ENCODE measurements at places on chromosomes 5 and 9.

DNA sequence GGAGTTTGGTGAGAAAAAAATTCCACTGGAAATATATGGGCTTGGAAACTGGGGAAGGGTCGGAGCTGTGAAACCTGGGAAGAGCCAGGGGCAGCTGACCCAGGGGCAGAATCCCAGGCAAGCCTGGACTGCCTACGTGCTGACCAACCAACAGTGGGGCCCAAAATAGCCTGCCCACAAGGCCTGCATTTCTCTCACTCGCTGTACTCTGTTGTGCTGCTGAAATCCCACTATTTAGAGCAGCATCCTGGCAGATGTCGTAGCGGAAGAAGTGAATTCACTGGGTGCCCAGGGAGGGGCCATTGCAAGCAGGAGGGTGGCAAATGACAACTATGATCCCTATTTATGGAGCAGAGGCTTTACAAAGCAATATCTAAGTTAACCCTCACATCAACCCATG lies 9.5 kb downstream of the GDNF start:
- no peaks in the 10 kb centered on the region for H3K27me3 ChIP-seq
- no peaks in the 10 kb centered on the region for H3K36me3 ChIP-seq
- no peak overlapping the region for H3K4me3 ChIP-seq

DNA sequence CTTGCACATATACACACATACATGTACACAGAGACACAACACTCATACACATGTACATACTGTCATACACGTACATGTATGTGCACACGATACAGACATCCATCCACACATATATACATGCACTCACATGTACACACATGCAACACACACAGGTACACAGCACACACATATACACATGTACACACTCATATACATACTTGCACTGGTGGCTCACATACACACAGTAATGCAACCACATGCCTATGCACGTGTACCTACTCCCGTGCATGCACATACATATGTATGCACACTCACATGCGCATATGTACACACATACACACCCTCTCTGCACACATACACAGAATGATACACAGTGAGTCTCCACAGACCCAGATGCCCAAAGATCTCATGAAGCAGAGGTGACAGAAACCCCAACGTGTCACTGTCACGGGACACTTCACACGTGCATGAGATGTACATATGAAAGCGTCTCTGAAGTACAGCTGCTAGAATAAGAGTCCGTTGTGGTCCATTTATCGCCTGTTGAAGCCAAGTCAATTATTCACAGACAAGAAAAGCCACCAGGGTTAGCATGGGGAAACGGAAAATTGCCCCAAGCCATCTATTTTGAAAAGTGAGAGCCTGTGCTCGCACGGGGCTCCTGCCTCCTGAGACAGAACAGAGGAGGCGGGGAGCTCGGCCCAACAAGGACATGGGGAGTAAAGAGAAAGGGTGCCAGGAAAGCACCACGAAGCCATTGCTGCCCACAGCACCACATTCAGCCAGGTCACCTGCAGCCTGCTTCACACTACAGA lies 24.9 kb downstream of the LPCAT1 start:
- no peak overlapping the region for H3K4me3 ChIP-seq
- H3K27me3 ChIP-seq, result no peaks in the 10 kb centered on the region
- peaks cover 33% of the 10 kb centered on the region for H3K4me1 ChIP-seq
- peaks cover 6% of the 10 kb centered on the region for H3K36me3 ChIP-seq

DNA sequence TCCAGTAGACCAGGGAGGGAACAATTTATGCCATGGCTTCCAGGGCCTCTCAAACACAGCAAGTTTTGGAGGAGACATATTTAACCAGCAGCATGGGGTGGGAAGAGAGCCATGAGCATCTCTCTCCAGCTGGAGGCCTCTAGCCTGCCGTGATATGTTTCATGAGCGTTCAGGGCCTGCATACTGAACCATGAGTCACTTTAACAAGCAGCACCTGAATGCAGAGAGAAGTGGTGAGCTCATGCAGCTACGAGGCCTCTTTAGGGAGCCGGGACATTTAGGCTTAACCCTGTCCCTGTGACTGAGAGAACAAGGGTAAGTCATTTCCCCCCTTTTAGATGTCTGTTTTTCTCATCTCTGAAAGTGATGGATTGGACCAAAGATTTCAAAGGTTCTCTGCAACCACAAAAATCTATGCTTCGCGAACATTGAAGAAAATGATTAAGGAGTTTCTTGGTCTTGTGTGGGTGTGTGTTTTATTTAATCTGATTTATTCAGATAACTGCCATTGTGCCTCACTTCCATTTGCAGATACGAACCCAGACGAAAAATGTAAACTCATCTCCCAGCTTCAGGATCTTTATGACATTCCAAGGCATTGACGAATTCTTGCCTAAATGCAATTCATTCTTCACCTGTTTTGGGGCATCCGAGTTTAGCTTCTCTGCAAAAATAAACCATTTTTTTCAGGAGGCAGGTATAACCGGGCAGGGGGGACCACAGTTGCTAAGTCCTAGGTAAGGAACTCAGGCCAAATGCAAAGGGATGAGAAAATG lies 157.0 kb downstream of the GABBR2 start:
- H3K4me1 ChIP-seq, result no peaks in the 10 kb centered on the region
- no peak overlapping the region for H3K4me3 ChIP-seq
- DNase-seq, result peak; percentile 23
- H3K36me3 ChIP-seq, result no peaks in the 10 kb centered on the region

DNA sequence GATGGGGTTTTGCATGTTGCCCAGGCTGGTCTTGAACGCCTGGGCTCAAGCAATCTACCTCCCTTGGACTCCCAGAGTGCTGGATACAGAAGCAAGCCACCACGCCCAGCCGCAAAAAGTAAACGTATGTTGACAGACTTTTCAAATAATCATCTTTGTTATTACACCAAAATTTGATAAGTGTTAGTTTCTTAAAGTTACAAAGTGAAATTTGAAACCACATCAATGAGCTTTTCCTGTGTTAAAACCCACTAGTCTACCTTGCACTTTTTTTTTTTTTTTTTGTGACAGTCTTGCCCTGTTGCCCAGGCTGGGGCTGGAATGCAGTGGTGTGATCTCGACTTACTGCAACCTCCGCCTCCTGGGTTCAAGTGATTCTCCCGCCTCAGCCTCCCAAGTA lies 29.9 kb downstream of the SPACA9 start:
- peaks cover 64% of the 10 kb centered on the region for H3K36me3 ChIP-seq
- H3K27me3 ChIP-seq, result no peaks in the 10 kb centered on the region
- H3K4me3 ChIP-seq, result no peak overlapping the region
- DNase-seq, result no peak

DNA sequence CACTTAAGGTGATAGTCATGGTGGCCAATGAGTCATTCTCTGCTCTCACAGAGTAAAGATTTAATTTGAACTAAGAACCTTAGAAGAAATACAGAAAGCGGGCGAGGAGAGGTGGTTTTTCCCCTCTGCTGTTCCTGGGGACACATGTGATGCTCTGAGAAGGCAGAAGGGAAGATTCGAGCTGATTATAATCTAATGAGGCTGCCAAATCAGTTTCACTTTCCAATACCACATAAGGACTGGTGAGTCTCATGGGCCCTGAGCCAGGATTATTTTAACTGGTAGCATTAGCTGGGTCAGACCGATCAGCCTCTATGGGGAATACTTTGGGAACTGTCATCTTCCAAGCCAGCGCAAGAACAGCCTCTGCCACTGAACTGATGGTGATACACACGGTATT lies 116.5 kb downstream of the SLC1A3 start:
- H3K27me3 ChIP-seq, result no peaks in the 10 kb centered on the region
- no peak overlapping the region for H3K4me3 ChIP-seq
- no peaks in the 10 kb centered on the region for H3K4me1 ChIP-seq
- H3K27ac ChIP-seq, result no peak overlapping the region

GRCh38 chr5:56247592-56247991 lies 14.5 kb upstream of the ANKRD55 start:
- H3K36me3 ChIP-seq, result no peaks in the 10 kb centered on the region
- H3K4me3 ChIP-seq, result no peak overlapping the region
- no peak overlapping the region for H3K27ac ChIP-seq
- H3K27me3 ChIP-seq, result no peaks in the 10 kb centered on the region

GRCh38 chr9:34387239-34387638 lies 10.5 kb upstream of the MYORG start:
- H3K27ac ChIP-seq, result no peak overlapping the region
- H3K36me3 ChIP-seq, result no peaks in the 10 kb centered on the region
- no peaks in the 10 kb centered on the region for H3K27me3 ChIP-seq
- DNase-seq, result no peak
- no peaks in the 10 kb centered on the region for H3K4me1 ChIP-seq

DNA sequence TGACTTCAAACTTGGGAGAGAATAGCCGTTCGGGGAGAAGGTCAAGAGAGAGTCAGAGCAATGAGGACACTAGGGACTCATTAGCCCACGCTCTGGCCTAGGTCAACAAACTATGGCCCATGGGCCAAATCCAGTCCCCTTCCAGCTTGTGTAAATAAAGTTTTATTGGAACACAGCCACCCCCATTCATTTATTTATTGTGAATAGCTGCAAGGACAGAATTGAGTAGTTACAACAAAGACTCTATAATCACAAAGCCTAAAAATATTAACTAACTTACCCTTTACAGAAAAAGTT lies 33.1 kb upstream of the TRIM32 start:
- DNase-seq, result no peak
- no peak overlapping the region for H3K4me3 ChIP-seq
- peaks cover 28% of the 10 kb centered on the region for H3K4me1 ChIP-seq

- no peak for DNase-seq
- peaks cover 10% of the 10 kb centered on the region for H3K4me1 ChIP-seq
- no peaks in the 10 kb centered on the region for H3K36me3 ChIP-seq
Measured at GRCh38 chr9:34521406-34522045, 1.3 kb downstream of the ENHO start.

DNA sequence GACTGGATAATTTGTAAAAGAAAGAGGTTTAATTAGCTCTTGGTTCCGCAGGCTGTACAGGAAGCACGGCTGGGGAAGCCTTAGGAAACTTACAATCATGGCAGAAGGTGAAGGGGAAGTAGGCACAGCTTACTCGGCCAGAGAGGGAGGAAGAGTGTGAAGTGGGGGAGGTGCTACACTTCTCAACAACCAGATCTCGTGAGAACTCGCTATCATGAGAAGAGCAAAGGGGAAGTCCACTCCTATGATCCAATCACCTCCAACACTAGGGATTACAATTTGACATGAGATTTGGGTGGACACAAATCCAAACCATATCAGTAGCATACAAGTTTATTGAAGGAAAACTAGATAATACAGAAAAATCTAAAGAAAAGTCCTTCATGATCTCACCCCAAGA lies 39.9 kb downstream of the NEURL1B start:
- DNase-seq, result no peak
- H3K27ac ChIP-seq, result no peak overlapping the region
- no peaks in the 10 kb centered on the region for H3K4me1 ChIP-seq
- no peak overlapping the region for H3K4me3 ChIP-seq

- no peaks in the 10 kb centered on the region for H3K27me3 ChIP-seq
- no peak for DNase-seq
- no peak overlapping the region for H3K4me3 ChIP-seq
- H3K27ac ChIP-seq, result no peak overlapping the region
- no peaks in the 10 kb centered on the region for H3K4me1 ChIP-seq
Measured at GRCh38 chr9:133615186-133615585, 6.0 kb upstream of the FAM163B start.

- H3K27me3 ChIP-seq, result no peaks in the 10 kb centered on the region
- no peaks in the 10 kb centered on the region for H3K4me1 ChIP-seq
- no peaks in the 10 kb centered on the region for H3K36me3 ChIP-seq
- H3K27ac ChIP-seq, result no peak overlapping the region
- H3K4me3 ChIP-seq, result no peak overlapping the region
- DNase-seq, result no peak
Measured at GRCh38 chr5:92455011-92455410, 1071.9 kb upstream of the ARRDC3 start.

DNA sequence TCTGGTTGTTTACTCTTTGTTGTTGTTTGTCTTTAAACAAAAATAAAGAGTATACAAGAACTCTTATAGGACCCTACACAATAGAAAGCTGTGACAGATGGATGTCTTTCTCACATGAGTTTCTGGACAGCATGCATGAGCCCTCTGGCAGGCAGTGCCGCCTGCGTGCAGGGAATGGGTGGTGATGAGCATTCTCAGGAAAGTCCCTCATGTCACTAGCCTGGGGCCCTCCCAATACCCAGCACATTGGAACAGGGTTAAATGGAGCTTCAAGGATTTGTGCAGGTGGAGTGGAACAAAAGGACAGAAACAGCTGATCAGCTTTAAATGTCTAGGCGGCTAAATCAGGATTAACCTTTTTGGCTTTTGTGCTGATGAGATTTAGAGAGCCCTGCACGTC lies 181.0 kb upstream of the CD180 start:
- no peaks in the 10 kb centered on the region for H3K4me1 ChIP-seq
- no peak overlapping the region for H3K27ac ChIP-seq
- H3K36me3 ChIP-seq, result no peaks in the 10 kb centered on the region
- no peaks in the 10 kb centered on the region for H3K27me3 ChIP-seq
- H3K4me3 ChIP-seq, result no peak overlapping the region

- no peaks in the 10 kb centered on the region for H3K27me3 ChIP-seq
- no peak overlapping the region for H3K4me3 ChIP-seq
- H3K27ac ChIP-seq, result peak overlapping the region; percentile 28
- no peak for DNase-seq
- H3K4me1 ChIP-seq, result no peaks in the 10 kb centered on the region
Measured at GRCh38 chr9:27548055-27548741, 18.6 kb upstream of the MOB3B start.

DNA sequence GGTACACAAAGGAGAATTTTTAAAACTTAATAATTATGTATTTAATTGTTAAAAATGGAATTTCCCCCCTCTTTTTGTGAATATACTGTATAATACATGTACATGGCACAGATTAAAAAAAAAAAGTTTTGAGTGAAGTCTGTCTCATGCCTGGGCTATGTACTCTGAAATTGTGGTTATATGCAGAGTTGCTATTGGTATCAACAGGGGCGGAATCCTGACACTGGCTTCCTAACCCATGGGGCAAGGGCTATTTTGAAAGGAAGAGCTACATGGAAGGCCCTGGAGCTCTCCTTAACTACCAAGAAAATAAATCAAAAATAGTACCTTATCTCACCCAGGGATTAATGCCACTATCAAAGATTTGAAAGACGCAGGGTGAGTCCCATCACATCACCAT lies 865 bp upstream of the FAM193B start:
- H3K27ac ChIP-seq, result peak overlapping the region; percentile 35
- DNase-seq, result no peak
- no peaks in the 10 kb centered on the region for H3K27me3 ChIP-seq
- H3K4me3 ChIP-seq, result peak overlapping the region; percentile 96
- peaks cover 25% of the 10 kb centered on the region for H3K4me1 ChIP-seq

DNA sequence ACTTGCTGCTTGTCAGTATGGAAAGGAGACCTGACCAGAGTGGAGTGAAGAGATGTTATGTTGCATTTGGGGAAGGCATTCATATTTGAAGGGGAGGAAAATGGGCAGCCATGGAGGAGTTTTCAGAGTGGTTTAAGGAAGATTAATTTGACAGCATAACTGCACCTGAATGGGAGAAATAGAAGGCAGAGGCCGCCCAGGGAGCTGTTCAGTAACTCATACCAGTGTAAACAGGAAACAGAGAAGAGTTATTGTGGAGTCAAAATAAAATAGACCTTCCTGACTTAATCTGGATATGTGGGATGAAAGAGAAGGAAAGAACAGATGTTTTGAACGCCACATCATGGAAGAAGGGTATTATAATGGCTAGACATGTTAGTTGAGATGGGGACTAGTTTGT lies 13.4 kb downstream of the SLC44A1 start:
- H3K4me3 ChIP-seq, result no peak overlapping the region
- H3K36me3 ChIP-seq, result no peaks in the 10 kb centered on the region
- no peak for DNase-seq
- H3K27me3 ChIP-seq, result no peaks in the 10 kb centered on the region

Data from right atrium auricular region (tissue), 2 donors.